Stimulated activated CD8-positive, alpha-beta memory T cell treated with anti-CD3 and anti-CD28 coated beads, Interleukin-4, amount 100 ng/mL, for 4 hours (primary cell): ENCODE measurements at places on chromosomes 5 and 9.

- no peak for DNase-seq
Measured at GRCh38 chr5:113749334-113749733, 235.8 kb downstream of the YTHDC2 start.

- no peak for DNase-seq
Measured at GRCh38 chr5:74035521-74035937, 409.5 kb downstream of the ARHGEF28 start.

DNA sequence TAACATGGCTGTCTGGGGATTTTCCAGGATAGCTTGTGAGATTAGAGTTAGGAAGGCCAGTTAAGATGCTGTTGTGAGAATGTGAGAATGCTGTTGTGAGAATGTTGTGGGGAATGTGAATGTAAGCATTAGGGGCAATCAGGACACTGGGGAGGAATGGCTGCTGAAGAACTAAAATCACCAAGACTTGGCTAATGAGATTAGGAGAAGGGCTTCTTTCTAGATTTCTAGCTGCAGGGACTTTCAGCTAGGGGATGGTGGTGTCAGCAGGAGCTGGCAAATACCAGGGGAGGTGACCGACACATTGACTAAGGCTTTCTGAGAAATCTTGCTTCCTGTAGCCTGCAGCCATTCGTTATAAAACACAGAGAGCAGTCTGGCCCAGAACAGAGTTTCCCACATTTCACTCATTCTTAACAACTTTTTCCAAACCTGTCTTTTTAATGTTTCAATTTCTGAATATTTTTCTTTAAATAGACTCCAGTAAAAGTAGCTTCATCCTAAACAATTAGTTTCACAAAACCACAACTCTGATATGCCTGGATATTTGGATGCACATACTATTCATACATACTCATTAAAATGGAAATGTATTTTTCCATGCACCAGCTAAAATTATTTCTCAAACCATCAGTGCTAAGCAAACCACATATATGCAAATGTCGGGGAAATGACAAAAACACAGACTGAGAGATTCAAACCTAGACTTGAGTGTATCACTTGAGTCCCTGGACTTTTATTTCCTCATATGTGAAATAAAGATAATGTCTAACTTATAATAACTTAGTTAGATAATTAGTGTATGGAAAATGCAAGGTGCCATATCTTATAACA, 89.3 kb upstream of the TNC start:
- DNase-seq, result no peak

DNA sequence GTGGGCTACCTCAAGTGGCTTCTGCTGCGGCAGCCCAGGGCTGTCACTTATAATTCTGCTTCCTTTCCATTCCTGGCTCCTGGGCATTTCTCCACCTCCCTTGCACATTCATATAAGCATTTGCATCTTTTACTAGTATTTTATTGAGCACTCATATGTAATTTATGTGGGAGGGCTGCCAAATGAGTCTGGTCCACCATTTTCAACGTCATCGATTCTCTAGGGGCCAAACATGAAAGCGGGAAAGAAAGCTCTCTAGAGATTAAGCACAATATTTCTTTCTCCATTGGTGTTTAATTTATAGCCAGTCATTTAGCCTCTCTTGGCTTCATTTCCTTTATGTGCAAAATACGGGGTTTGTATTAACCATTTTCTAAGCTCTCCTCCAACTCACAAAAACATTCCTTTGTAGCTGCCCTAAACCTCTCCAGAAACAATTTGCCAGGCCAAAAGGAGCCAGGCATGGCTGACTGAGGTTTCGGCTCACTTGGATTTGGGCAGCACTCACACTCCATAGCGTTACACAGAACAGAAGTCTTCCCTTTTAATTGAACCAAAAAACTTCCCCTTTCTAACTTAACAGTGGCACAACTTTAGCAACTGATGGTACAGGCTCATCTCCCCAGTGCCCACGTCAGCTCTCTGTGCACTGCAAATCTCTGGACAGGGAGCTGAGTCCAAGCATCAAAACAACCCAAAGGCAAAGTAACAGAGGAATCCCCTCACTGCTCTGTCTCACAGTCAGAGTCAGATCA, 183.5 kb downstream of the ROR2 start:
- DNase-seq, result no peak

GRCh38 chr9:90088434-90088833, 483.6 kb downstream of the GADD45G start:
- DNase-seq, result no peak

DNA sequence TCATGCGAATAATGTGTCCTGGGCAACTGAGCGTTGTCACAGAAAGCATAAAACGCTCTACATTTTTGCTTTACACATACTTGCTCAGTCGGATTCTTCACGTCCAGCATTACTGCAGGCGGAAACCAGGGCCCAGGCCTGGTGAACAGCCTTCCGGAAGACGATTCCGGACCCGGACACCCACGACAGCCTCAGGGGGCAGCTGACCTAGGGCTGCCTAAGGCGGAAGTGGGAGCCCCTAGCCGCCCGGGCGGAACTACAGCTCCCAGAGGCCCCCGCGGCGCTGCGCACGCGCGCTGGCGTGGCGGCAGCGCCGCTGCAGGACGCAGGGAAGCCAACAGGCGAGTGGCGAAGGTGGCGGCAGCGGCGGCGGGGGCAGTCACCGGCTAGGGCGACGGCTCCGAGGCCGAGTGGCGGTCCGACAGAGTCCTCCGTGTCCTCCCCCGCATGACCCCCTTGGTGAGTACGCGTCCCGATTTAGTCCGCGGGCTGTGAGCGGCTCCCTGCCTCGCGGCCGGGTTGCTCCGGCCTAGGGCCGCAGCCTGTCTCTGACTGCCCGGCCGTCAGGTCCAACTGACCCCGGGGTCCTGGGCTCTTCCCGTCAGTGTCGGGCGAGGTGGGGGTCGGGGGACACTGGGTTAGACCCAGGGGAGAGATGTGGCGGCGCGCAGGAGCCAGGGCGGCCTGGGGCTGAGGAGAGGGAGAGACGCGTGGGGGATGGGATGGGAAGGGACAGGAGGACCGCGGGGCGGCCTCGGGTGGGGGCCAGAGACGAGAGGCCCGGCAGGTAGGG, at the start of gene GAPVD1:
GAPVD1 (plus strand) TSS at position 326 of the 793 bp plus-strand sequence. CDS start 37,096 bp downstream, outside the sequence.
- peak; percentile 75 for DNase-seq
